H7 (cell line): ENCODE measurements at places on chromosomes 1 and 21. TPM values are rescaled to one million over a fixed set of nuclear protein-coding genes. Genes with fewer than 3 reads are reported as not detected.
A peak's percentile ranks its signal among the peaks of the same experiment; 100 is the strongest.

DNA sequence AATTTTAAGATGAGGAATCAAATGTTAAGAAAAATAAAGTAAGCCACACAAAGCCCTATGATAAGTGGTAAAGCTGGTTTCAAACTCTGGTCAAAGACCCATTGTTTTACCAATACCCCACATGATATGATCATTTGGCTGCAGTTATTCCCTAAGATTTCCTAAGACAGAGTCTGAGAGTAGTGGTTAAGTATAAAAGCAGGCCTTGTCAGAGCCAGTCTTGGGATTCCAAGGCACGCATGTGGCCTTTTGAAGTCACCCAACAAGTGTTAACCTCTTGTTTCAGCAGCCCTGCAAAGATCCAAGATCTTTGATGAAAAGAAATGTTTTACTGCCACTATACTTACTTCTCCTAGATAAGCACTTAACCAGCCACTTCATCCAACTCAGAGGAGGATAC, 159.2 kb downstream of the SIPA1L2 start:
- no peak for DNase-seq

DNA sequence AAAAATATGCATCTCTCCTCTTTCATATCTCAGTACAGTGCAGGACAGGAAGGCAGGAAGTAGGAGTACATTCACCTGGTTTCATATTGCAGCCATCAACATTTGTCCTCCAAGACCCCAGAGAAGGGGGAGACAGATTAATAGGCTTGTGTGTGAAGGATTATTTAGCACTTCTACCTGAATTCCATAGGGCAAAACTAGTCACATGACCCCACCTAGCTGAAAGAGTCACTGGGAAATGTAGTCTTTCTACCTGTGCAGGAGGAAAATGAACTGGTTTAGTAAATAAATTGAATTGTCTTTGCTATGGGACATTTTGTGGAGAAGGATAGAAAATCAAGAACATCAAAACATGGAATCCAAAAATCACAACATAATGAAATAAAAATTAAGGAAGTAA, 13.9 kb upstream of the TRIM33 start:
- peak; percentile 27 for DNase-seq

DNA sequence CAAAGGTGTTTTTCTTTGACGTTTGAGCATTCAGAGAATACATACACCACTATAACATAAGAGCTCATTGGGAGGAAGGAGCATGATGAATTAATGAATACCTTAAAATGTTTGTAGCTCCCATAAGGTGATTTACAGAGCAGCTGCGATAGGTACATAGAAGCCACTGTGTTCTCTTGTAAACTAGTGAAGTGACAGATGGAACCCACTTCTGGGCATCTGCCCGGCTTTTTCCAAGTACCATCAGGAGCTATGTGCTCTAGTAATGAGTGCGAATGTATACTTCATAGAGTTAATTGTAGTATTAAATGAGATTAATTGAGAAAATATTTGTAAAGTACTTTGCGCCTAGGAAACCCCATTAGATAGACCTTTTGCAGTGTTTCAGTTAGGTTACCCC, 48.4 kb downstream of the HENMT1 start:
- DNase-seq = no peak

DNA sequence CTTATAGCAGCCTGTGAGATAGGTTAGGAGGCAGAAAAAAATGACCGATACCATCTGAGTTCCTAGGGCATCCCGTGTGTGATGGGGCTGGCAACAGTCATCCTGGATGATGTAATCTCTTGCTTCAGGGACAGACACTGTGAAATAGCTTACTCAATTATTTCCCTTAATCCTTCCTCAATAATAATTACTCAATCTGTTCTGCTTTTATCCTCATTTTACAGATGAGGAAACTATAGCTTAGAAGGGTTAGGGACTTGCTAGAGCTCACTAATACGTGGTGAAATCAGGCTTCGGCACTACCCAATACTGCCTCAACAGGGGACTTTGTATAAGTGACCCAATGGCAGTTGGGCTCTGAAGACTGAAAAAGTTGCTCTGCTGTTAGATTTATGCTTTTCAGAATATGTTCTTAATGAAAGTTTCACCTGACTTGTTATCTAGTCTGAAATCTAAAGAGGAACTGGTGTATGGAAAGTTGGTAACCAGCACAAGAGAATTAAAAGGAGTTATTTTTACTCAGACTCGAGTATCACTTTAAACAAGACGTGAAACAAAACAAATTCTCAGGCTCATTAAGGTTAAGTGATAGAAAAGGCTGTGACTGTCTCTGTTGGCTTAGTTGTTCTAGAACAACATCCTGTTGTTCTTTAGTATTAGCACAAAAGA, 14.4 kb downstream of the CD55 start:
- DNase-seq = no peak

DNA sequence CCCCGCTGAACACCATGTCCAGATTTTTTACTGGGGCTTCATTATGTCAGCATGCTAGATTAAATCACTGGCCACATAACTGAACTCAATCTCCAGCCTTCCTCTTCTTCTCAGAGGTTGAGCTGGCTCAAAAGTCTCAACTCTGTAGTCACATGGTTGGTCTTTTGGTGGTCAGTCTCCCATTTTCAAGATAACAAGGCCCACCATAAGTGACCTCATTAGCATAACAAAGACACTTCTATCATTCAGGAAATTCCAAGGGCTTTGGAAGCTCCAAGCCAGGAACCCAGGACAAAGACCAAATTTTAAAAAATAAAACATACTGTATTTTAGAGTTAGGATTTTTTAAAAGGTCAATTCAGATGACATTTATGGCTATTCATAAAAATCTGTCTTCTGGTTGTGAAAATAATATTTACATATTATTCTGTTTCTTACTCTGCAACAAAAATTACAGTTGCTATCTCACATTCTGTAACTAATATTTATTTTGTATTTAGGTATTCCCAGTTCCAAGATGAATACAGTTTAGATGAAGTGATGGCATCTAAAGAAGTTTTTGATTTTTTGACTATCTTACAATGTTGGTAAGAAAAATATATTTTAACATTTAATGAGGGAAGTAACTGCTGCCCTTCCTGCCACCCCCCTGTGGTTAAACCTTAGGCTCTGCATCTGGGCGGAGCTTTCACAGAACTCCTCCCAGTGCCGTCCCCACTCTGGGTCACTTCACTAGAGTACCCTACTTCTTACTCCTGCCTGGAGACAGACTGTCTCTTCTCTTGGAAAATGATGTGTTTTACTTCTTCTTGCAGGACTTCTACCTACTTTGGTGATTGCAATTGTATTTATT, 49.3 kb downstream of the SCP2 start:
- peak; percentile 64 for DNase-seq

DNA sequence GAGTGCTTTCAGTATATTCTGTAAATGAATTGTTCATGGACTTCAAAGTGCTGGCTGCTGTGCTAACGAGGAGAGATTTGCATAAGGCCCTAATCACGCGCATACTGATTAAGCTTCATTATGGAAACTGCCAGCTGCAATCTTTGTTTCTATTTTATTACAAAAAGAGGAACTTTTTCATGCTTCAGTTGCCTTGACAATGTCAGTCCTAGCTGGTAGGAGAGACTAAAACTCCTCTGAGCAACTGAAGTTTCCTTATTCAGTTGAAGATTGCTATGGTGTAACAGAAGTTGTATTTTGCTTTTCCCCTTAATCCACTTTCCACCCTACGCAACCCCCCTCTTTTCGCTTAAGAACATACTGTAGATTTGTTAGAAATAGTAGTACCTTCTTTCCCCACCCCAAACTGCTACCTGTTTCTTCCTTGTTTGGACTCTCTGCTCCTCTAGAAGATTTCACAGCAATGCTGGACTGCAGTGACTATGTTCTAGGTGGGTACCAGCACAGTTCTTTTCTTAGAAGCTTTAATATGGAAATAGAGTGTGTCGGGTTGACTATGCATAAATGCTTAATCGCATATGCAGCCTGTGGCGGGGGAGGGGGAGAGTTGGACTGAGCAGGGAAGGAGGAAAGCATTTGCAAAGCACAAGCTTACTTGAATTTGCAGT, 108.3 kb downstream of the POU2F1 start:
- DNase-seq = peak; percentile 16

DNA sequence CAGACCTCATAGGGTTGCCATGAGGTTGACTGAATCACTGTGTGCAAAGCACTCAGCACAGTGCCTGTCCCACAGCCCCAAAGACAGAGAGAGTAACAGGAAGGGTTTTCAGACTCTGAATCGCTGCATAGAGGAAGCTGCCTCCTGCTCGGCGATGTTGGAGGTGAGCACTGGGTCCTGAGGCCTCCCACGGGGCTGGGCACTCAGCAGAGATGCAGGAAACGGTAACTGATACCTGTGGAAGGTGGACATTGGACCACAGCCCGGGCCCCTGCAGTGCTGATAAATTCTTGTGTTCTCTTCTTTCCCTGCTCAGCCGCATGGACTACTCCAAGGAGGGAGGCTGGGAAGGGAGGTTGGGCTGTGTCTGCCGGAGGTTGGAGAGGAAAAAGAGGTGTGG, 389.7 kb downstream of the PTPRU start:
- no peak for DNase-seq

- DNase-seq = peak; percentile 1
Observed at GRCh38 chr21:25283720-25284119, 323.6 kb downstream of the MRPL39 start.

Gene IL20
- not detected in 2 replicates for total RNA-seq
